ENCODE measurements at places on chromosomes 6 and 20.

DNA sequence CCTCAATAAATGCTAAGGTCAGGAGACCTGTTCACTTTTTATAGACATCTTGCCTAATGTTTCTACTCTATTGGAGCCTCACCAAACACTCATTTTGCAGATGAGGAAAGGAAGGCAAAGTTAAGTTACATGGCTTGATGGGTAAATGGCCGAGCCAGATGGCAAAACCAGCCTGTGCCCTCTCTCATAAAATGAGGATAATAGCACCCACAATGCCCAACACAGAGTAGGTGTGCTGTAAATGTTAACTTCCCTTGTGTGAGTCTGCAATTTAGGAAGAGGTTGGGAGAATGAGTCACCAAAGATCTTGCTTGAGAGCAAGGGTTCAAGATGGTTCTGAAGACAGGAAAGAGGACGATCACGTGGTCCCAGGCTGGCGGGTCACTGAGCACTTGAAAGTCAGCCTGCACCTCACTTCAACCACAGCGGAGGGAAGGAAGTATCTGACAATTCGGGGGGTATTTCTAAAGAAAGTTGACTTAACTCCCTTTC is 3.3 kb downstream of the KCNK5 start:
- DNase-seq, result peak; percentile 60

DNA sequence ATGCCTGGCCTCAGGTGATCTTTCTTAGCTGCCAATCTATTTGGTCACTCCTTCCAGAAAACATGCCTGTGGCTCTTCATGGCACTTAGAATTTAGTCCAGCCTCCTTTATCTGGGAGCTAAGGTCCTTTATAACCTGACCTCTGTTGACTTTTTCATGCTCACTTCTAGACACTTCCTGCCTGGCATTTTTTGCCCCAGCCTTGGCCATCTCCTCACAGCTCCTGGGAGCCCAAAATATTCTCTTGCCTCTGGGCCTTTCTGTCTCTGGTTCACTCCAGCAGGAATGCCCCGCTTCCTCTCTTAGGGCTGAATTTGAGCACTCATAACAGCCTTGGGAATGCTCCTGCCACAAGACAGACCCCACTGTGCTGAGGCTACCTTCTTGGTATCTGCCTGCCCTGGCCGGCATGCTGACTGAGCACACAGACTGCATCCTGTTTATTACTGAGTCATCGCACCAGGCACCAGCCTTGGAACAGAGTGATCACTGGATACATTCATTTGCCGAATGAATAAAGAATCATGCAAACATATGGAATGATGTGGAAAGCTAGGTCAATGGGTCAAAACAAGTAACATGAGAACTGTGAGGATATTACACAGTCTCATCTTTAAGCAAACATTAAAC is 5.8 kb upstream of the EEF1E1 start:
- no peak for DNase-seq

DNA sequence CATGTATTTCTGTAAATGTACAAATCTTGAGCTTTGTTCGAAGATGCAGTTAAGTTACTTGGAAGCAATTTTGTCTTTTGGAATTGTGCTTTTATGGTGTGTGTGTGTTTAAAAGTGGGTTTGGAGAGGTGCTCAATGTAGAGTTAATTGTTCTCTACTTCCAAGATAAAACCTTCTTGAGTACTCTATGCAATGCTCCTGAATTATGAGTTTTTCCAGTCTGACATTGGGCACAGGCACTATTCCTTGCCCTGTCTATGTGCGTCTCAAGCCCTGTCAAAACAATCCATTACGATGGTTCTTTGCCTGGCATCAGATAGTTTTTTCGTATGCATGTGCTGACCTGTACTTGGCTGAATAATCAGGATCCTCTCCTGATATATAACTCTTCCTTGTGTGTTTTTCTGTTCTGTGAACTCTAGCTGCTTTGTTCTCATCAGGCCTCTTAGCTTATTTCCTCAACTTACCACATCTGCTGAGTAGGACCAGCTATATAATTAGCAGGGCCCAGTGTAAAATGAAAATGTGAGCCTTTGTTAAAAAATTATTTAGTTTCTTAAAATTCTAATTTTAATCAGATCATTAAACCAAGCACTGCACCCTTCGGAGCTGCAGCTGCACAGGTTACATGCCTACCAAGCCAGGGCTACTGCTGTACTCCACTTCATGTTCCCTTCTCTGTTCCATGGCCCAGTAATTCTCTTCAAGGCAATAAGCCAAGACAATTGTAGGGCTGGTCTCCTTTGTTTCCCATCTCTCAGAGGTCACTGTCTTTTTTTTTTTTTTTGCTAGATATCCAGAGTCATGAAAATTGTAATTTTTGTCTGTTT is 160.1 kb downstream of the ZFAND3 start:
- DNase-seq, result no peak

DNA sequence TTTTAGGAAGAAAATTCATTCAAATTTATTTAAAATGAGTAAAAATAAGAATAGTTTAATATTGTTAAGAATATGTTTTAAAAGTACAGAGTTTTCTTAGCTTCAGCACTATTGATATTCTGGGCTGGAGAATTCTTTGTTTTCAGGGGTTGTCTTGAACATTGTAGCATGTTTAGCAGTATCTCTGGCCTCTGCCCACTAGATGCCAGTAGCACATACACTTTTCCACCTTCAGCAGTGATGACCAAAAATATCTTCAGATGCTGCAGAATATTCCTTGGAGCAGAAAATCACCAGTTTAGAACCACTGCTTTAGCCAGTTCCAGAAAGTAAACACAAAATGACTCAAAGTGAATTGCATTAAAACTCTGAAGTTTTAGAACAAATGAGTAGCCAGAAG is 19.4 kb upstream of the SDHAF4 start:
- no peak for DNase-seq

DNA sequence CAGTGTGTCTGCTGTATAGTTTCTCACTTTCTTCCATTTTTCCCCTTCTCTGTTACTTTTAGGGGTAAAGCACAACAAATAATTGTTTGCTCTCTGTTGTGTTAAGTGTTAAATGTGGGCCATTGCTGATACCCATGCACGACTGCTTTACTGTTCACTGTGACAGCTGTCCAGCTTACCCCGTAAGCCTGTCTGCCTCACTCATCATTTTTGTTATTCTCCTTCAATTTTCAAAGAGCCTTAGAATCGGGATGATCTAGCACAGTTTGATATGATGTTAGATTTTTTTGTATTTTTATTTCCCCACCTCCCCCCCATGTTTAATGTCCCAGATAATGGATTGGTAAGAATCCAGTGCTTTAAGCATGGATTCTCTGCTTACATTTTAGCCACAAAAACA is 41.2 kb upstream of the MLIP start:
- no peak for DNase-seq

DNA sequence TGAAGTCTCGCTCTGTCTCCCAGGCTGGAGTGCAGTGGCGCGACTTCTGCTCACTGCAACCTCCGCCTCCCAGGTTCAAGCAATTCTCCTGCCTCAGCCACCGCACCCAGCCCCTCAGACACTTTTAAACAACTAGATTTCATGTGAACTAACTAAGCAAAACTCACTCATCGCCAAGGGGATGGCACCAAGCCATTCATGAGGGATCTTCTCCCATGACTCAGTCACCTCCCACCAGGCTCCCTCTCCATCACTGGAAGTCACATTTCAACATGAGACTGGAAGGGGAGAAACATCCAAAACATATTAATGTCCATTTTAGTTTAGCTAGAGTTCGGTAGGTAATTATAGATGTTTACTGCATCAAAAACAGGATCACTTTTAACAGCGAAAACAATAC is 95.9 kb upstream of the PRL start:
- no peak for DNase-seq

GRCh38 chr20:22403632-22404361 is 180.6 kb downstream of the FOXA2 start:
- peak; percentile 13 for DNase-seq

DNA sequence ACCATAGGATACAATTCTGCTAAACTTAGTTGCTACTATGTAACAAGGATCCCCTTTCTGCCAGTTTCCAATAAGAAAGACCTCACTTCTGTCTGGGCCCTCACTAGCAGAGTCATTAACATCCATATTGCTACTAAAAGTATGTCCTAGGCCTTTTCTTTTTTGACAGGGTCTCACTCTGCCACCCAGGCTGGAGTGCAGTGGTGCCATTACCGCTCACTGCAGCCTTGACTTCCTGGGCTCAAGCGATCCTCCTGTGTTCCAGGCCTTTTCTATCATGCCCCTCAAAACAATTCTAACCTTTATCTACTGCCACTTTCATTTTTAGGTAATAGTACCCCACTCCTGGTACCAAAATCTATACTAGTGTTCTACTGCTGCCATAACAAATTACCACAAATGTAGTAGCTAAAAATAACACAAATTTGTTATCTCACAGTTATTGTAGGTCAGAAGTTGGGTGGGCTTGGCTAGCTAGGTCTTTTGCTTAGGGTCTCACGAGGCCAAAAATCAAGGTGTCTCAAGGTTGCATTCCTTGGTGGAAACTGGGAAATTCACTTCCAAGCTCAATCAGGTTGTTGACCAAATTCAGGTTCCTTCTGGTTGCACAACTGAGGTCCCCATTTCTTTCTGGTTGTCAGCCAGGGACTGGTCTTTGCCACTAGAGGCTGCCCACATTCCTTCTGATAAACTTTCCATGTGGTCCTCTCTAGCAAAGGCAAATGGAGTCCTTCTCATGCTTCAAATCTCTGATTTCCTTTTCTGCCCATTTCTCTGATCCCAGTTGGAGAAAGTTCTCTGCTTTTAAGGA is 3.0 kb downstream of the CSNK2A1 start:
- DNase-seq, result no peak

GRCh38 chr6:167928111-167928510 is 69.4 kb upstream of the KIF25 start:
- no peak for DNase-seq

DNA sequence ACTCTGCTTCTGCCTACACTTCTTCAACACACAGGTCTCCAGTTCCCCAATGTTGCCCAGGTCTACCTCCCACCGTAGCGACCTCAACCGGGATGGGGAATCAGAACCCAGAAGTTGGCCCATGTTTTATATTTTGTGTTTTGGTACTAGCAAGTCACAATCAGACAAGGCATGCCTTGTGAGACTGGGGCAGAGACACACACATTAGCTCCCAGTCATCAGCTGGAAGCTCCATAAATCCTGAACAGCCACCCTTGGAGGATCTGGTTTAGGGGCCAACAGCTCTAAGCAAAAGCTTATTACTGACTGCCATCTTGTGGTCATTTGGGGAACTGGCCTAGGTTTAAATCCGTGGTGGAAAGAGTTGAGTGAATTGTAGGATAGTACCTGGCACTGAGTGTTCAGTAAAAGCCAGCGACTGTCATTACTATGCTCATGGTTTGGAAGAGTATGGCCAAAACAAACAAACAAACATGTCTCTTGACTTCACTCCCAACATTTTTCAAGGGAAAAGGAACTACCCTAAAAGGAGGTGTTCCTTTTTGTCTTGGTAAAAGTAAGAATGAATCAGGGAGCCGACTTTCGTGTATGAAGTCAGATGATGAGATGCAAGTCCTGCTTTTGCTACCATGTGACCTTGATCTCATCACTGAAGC is 40.5 kb downstream of the PIM1 start:
- peak; percentile 79 for DNase-seq
